ENCODE measurements at places on chromosomes 1 and 21.
A peak's percentile ranks its signal among the peaks of the same experiment; 100 is the strongest.

DNA sequence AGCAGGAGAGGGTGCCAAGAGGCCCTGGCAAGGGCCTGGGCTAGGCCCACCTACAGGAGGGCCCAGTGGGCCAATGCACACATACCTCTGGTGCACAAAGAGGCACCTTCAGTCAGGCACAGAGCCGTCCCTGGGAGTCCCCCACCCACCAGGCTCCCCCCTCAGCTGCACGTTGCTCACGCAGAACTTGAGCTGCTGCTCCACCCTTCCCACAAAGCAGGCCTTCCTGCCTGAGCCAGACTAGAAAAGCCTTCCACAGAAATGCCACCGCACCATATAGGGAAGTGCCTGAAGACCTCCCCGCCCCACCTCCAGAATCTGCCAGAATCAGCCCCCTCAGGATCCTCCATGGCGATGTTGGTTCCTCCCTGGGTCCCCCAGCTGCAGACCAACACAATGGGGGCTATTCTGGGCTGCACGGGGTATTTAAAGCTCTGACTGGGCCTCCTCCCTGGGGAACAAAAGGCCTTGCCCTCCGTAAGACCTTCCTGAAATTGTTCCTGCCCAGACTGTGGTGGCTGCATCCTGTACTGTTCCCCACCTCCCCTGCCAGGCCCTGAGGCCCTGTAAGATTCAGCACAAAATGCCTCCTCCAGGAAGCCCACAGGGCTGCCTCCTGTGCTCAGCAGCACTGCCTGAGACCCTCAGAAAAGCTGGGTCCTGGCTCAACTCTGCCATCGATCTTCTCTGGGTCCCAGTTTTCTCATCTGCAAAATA is 27.2 kb downstream of the HSPG2 start:
- peak; percentile 72 for DNase-seq

DNA sequence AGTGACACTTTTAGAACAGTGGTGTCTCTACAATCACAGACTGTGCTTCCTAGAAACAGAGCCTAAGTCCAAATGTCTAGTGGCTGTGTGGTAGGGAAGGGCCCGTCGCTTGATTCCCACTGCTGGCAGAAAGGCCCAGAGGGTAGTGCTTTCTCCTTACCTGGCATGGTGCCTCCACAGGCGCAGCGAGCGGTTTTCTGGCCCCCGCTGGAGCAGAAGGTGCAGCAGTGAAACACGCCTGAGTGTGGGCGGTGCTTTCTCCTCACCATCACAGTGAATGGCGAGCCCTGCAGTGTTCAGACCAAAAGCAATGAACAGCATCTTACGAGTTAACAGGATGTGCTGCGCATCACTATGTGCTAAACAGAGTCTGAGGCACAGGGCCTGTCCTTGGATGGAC is 8.3 kb downstream of the TRIM45 start:
- DNase-seq, result no peak

DNA sequence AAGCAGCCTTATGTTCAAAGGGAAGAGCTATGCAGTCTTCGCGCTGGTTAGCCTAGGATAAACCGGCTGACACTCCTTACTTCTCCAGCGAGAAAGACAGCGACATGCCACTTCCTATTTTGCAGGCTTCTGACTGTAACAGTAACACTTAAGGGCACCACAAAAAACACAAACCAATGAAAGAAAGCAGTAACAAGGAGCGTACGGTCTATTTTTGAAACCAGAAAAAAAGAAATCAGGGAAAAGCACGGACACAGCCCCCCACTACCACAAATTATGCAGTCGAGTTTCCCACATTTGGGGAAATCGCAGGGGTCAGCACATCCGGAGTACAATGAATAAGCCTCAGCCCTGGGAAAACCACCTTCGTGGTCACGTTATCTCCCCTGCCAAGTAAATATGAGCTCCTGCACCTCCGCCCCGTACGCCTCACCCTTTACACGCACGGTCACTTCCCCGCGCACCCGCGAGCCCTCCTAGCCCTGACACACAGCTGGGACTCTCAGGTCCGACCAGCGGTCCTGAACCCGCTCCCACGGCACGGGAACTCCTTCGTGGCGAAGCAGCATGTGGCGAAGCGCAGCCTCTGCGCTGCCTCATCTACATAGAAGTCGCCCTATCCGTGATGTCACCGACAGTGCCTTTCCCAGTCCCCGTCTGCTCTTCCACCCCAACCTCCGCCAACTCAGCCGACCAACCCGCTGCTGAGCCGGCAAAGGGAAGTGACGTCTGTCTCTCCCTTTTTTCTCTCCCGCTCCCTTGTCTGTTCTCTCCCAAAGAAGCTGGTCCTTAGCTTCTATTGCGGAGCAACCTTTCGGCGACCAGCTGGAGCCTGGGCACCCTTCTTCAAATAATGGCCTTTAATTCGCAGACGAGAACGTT is 40.9 kb upstream of the PPIAL4F start:
- peak; percentile 91 for DNase-seq

- peak; percentile 33 for DNase-seq
Observed at GRCh38 chr1:50023292-50024159, at the start of gene AGBL4. TSS of gene AGBL4 (minus strand) at chr1:50023954.

GRCh38 chr1:153292185-153292584 is 20.6 kb downstream of the PGLYRP3 start:
- no peak for DNase-seq

- DNase-seq, result no peak
Observed at GRCh38 chr1:82462366-82462765, 661.6 kb downstream of the ADGRL2 start.

DNA sequence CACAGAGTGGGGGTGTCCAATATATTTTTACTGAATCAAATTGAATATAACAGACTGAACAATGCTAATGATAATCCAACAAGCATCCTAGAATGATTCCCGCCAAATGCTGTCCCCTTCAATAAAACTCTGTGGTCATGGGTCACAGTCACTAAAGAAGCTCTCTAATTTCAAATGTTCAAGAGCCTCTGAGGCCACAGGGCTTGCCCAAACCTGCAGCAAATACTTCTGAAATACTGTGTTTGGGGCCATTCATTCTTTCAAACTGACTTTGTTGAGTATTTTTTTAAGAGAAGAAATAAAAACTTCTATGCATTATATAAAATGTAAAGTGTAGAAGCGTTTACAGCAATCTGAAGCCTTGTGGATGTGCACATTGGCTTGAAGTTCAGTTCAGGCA is 7.6 kb upstream of the BEND5 start:
- DNase-seq, result no peak

GRCh38 chr1:232776526-232777106 is 28.6 kb upstream of the MAP10 start:
- no peak for DNase-seq

DNA sequence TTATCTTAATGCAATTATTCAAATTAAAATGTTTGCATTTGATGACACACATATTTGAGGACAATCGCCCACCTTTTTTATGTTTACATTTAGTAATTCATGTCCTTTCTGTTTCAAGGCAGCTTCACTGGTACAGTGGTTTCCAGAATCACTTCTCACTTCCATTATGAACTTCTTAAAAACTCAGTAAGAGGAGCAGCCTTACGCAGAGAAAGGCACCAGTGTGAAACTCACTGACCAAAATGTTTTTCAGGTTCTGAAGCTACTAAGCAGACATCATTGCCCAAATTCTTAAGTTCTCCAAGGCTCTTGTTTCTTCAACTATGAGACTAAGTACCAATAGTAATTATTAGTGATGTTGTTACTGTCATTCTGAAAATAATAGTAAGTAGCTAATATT is 353.1 kb upstream of the CXADR start:
- DNase-seq, result no peak

DNA sequence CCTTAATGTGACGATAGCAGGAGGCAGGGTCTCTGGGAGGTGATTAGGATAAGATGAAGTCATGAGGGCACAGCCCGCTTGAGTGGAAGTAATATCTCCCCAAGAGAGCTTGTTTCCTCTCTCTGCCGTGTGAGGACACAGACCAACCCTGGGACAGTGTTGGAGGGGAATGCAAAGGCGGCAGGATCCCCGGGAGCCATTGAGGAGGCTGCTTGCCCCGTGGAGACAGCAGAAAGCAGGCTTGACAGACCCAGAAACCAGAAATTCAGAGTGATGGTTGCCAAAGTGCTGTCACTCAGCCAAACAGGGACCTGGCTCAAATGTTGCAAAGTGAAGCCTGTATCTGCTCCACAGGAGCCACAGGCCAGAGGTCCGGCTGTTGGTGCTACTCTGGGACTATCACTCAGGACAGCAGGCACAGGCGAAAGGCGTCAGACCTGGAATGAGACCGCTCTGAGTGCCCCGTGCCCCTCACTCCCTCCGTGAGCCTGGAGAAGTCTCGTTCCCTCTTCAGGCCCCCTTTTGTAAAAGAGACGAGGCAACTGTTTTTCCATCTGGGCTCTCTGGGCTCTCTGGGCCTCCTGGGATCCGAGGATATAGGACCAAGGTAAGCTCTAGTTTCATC is 96.6 kb upstream of the VANGL1 start:
- DNase-seq, result no peak

GRCh38 chr1:71562298-71562697 is 481.5 kb upstream of the ZRANB2 start:
- no peak for DNase-seq

DNA sequence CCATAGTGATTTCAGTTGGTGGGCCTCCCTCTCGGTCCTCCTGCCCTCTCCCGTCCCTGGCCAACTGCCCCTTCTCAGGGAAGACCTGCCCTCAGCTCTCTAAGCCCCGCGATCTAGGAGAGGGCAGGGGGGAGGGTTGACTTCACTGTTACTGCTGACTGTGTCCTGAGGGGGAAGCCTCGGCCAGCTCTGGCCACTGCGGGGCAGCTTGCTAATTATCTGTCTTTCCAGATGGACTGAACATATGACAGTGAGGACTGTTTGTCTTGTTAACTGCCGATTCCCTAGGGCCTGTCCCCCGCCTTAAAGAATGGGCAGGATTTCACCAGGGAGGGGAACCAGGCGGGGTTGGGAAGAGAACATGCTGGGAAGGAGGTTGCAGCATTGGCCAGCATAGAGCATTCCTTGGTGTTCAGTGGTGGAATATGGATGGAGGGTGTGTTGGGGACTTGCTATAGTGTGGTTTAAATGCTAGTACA is 22.9 kb downstream of the NIPAL3 start:
- DNase-seq, result no peak

DNA sequence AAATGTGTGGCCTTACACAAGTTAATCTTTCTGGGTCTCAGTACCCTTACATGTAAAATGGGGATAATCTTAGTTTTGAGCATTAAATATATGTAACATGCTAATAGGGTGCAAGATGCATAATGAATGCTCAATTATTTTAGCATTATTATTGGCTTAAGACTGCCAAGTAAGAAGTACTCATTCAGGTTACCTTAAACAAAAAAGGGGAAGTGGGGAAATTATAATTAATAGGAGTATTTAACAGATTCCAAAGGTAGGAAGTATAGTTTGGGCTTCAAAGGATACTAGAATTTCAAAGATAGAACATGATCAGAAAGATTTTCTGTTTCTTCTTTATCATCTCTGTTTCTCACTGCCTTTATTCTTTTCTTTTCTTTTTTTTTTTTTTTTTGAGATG is 5.8 kb upstream of the CFAP126 start:
- no peak for DNase-seq

- DNase-seq, result peak; percentile 81
Observed at GRCh38 chr1:211469938-211470529, 21.9 kb downstream of the RD3 start.

DNA sequence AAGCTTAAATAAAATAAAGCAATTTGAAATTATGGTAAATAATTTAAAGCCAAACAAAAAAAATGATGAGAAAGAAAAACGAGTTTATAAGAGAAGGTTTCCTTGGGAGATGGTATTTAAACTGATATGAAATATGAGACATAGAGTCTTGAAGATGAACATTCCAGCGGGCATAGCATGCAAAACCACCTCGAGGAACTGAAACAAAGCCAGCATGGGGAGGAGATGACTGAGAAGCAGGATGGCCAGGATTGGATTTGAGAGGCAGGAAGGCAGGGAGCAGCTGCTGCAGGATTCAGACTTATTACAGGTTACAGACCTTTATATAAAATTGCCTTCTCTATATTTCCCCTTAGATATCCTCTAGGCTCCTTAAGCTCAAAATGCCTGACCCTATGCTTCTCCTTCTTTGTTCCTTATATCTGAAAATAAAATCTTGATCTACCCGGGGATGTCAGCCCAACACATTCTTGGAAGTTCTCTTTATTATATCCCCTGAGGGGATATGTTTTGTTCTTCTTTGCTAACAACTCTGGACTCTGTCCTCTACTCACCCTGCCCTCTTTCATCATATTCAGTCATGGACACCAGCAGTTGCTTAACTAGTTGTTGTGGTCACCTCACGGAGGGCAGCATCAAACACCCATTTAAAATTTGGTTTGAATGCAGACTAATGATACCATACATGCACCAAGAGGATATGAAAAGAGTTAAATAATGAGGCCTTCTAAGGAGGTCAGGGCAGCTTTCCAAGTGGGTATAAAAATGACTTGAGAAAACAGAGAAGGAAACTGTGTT is 719.1 kb upstream of the B3GALT2 start:
- DNase-seq, result no peak

DNA sequence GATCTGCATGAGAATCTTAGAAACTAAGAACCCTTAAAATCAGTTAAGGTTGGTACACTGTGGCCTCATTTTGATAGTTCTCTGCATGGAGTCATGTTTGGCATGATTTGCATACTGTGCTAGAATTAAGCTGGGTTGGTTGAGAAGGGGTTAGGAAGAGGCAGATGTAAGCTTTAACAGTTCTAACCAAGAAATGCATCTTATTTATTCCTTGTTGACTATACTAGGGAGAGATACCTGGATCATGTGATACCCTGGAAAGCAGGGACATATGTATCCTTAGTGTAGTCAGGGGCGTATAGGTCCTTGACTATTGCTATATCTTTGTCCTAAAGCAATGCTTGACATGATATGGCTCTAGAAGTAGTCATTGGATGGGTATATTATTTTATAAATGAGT is 41.0 kb downstream of the CDC42 start:
- DNase-seq, result no peak

- peak; percentile 58 for DNase-seq
Observed at GRCh38 chr1:202193614-202194327, at the start of gene LGR6. TSS of gene LGR6 (plus strand) at chr1:202193799. CDS start at chr1:202193990, 191 bp downstream.

DNA sequence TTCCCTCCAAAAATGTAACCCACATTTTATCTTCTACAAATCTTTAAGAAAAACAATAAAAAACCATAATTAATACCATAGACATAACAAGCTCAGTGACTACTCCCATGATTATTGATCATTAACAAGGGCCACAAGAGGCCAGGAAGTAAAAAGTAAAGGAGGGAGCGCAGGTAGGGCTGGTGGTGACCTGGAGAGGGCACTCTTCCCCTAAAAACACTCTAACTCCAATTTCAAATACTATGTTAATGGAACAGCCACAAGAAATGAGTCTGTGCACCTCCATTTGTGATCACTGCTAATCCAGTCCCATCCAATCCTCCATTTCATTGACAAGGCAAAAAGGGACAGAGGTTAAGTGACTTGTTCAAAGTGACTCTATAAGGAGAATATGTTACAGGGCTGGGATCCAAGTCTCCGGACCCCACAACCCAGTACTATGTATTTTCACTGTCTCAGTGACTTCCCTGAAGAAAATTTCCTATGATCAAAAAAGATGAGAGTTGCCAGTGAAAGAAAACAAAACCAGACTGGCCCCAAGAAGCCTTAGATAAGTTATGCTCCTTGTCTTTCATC is 41.2 kb upstream of the CFAP298 start:
- DNase-seq, result peak; percentile 39

DNA sequence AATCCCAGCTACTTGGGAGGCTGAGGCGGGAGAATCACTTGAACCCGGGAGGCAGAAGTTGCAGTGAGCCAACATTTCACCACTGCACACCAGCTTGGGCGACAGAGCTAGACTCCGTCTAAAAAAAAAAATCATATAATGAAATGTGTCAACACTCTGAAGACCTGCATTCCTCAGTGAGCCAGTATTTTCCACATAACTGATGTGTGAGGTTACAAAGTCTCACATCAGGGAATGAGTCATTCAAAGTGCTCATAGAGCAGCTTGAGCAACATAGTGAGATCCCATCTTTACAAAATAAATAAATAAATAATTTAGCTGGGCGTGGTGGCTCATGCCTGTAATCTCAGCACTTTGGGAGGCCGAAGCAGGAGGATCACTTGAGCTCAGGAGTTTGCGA is 65.5 kb downstream of the CASZ1 start:
- no peak for DNase-seq
